ENCODE measurements at places on chromosomes 12 and 14.

DNA sequence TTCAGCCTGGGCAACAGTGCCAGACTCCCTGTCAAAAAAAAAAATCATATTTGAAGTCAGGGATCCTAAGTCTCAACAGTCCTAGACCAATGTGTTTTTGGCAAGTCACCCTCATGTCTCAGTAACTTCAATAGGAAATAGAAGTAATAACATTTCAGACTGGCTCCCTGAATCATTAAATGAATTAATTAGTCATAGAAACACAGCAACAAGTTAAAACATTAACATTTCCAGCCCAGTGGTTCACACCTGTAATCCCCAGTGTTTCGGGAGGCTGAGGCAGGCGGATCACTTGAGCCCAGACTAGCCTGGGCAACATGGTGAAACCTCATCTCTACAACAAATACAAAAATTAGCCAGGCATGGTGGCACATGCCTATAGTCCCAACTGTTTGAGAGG lies 125.2 kb downstream of the GTF2A1 start:
- DNase-seq, result no peak

DNA sequence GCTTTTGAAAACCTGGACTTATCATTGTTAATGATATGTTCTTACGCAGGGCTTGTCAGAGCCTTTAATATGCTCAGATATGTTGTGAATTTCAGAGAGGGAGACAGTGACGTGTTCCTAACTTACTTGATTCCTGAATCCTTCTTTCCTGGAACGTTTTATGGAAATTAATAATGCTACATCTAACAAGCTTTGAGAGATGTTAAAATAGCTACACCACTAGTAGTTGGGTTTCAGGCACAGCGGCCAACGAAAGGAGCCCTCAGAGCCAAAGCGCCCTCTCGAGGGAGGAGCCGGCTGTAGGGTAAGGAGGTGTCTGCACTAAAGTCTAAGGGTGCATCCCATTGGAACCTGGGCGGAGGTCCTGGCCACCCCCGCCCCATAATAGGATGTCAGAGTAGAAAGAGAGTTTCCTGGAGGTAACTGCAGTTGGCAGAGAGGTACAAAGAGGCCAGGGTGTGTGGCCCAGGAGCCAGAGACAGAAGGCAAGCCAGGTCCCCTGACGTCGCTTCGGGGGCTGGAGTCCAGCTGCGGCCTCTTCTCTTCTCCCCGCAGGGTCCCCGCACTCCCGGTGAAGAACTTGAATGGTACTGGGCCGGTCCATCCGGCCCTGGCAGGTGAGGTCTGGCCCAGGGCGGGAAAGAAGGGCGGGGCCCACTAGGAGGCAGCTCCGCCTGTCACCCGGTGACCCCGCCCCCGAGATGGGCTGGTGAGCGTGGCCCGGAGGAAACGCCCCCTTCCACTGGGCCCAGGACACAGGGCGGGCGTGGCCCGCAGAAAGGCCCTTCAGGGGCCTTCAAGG lies 36.3 kb downstream of the DTX1 start:
- no peak for DNase-seq

- no peak for DNase-seq
Observed at GRCh38 chr12:84964048-84964447, 51.4 kb upstream of the SLC6A15 start.

DNA sequence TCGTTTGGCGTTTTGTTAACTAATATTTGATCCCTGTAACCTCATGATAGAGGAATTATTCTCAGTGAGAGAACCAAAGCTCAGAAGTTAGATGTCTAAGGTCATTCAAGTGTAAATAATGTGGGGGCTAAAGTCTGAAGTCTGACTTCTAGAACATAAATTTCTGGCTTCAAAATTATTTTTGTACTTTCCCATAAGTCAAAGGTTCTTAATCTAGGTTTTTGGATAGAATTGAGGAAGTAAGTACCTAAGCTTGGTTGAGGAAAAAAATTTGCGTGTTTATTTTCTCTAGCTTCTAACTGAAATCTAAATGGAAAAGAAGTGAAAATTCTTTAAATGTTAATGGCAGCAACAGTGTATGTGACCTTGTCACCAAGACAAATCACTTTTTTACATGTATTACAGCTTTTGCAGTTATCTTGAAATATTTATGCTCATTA lies 2.3 kb downstream of the LARP4 start:
- no peak for DNase-seq

DNA sequence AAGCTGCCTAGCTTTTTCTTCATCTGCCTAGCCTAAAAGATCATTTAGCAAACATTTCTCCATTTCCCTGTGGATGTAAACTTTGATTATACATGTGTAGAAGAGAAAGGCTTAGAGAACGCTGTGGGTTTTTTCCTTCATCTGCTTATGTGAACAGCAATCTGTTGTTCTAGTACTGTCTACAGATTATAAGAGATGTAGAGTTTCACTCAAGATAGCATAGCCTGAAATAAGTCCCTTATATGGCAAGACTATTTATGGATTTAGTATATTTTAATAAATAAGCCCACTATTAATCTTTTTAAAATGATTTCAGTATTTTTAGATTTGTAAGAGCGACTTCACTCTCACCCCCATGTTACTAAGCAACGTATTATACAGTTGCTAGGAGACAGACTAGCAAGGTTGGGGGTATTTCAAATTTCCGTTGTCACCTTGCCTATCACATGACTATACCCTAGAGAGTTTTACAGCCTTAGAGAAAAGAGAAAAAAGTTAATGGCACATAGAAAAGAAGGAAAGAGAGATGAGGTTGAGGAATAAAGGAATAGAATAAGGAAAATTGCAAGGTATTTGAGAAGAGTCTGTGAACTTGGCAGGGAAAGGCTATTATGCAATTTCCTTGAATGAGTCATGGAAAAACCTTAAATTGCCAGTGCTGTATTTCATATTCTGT lies 12.2 kb upstream of the TUBA1A start:
- no peak for DNase-seq
